ENCODE measurements at places on chromosomes 11 and 22.

DNA sequence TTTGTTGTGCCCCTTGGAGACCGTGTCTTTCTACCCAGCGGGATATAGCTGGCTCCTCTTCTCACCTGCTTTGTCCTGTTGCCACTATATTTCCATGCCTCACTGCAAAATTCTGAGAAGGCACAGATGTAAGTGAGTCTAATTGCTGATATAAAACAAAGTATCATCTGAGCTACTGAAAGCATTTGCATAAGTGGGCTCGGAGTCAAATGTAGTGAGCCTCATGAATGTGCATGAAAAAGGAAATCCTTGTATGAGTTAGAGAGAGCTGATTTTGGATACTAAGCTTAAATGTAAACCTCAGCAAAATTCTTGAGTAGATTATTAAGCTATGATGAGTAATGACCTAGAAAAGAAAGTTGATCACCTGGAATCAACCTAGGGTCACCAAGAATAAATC, 13.9 kb downstream of the OVCH2 start:
- no peak for DNase-seq
- no peak overlapping the region for H3K27ac ChIP-seq

DNA sequence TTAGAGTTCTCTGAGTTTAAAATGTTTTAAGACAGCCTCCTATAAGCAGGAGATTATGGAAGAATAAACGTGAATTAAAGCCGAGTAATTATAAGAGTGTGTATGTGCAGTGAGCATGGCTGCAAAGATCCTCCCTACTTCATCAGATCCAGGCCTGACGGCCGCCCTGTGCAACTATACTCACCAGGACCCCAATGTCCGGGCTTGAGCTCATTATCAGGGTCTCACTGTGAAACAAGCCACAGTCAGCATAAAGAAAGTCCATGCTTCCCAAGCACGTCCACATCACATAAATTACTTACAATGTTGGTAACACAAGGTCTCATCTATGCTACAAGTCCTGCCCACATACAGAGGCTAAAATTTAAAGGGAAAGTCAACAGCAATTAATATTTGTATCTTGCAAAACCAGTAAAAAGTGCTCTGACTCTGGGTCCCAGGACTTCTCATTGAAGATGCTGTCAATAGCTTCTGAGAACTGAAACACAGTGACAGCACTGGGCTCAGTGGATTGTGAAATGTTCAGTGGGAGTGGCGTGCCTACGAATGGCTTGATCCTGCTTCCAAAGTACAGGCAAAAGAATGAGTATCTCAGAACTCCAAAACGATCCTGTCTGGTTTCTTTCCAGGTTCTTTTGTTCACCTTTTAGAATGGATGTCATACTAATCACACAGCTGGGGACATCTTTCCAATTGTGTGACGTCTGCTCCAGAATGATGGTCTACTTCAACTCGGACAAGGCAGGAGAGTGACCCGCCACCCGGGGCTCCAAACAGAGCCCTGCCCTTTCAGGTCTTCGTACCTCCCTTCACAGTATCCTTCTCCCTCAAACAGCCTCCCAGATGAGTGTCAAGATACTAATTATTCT, 72.1 kb upstream of the ARFGAP3 start:
- no peaks in the 10 kb centered on the region for H3K27me3 ChIP-seq
- H3K4me3 ChIP-seq: no peak overlapping the region
- no peaks in the 10 kb centered on the region for H3K36me3 ChIP-seq
- peaks cover 59% of the 10 kb centered on the region for H3K4me1 ChIP-seq
- H3K27ac ChIP-seq: peak overlapping the region; percentile 13

GRCh38 chr11:77407613-77408012, 66.3 kb downstream of the PAK1 start:
- no peaks in the 10 kb centered on the region for H3K36me3 ChIP-seq
- no peaks in the 10 kb centered on the region for H3K27me3 ChIP-seq
- no peak overlapping the region for H3K27ac ChIP-seq
- DNase-seq: no peak

DNA sequence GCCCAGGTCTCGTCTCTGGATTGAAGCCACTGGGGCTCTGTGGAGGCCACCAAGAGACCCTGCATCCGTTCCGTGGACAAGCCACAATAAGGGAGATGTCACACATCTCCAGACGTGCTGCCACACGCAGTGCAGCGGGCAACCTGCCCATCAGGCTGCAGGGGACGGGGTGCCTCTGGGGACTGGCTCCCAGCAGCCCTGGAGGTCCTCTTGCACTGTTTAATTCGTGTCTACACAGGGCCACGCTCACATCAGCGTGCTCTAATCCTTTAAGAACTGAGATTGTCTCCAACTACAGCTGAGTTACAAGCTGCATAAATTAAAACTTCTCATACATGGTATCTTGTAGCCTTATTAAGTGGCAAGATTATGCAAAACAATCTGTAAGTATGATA, 1232.2 kb downstream of the BRD1 start:
- H3K4me3 ChIP-seq: no peak overlapping the region
- H3K27me3 ChIP-seq: no peaks in the 10 kb centered on the region
- no peak for DNase-seq
- no peaks in the 10 kb centered on the region for H3K4me1 ChIP-seq
- H3K27ac ChIP-seq: no peak overlapping the region
- H3K36me3 ChIP-seq: no peaks in the 10 kb centered on the region

GRCh38 chr11:27464909-27465308, 7.7 kb downstream of the LGR4 start:
- no peaks in the 10 kb centered on the region for H3K27me3 ChIP-seq
- no peaks in the 10 kb centered on the region for H3K4me1 ChIP-seq
- no peak for DNase-seq
- H3K36me3 ChIP-seq: no peaks in the 10 kb centered on the region
- H3K4me3 ChIP-seq: no peak overlapping the region

GRCh38 chr11:111819829-111820237, 51.5 kb downstream of the ALG9 start:
- no peak overlapping the region for H3K4me3 ChIP-seq
- no peak for DNase-seq
- H3K27me3 ChIP-seq: no peaks in the 10 kb centered on the region
- no peaks in the 10 kb centered on the region for H3K4me1 ChIP-seq
- H3K27ac ChIP-seq: no peak overlapping the region

All from natural killer cell (primary cell).